ENCODE measurements at places on chromosomes 6 and 20.

- DNase-seq, result no peak
Measured at GRCh38 chr6:104506429-104506828, 353.3 kb downstream of the HACE1 start.

DNA sequence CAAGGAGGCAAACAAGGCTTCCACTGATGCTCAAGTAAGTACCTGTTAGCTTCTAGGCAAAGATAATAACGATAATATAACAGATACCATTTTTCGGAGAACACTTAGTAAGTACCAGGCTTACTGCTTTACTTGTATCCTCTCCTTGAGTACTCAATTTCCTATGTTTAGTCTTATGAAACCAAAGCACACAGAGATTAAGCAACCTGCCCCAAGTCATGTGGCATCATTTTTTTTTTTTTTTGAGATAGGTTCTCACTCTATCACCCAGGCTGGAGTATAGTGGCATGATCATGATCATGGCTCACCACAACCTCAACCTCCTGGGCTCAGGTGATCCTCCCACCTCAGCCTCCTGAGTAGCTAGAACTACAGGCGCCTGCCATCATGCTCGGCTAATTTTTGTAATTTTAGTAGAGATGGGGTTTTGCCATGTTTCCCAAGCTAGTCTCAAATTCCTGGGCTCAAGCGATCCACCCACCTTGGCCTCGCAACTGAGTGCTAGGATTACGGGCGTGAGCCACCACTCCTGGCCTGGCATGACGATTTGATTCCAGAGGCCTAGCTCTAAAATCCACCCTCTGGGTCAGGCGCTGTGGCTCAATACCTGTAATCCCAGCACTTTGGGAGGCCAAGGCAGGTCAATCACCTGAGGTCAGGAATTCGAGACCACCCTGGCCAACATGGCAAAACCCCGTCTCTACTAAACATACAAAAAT is 14.0 kb downstream of the SPAG4 start:
- peak; percentile 31 for DNase-seq

DNA sequence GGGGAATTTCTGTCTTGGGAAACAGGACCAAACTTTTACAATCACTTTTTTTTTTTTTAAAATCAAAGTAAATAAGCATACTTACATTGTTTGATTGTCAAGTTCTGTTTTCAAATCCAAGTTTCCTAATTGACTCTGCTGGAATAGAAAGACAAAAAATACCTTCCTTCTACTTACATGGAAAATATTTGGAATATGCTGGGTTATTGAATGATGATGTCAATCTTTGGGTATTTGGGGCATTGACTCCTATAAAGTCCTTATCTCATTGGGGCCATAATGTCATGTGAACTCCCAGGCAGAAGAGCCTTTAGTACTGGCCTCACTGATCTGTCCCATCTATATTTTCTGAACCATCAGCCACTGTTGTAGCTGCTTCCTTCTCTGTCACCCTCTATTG is 122.6 kb upstream of the NOX3 start:
- no peak for DNase-seq

GRCh38 chr6:27251606-27252251 is 4.2 kb downstream of the PRSS16 start:
- DNase-seq, result peak; percentile 84

DNA sequence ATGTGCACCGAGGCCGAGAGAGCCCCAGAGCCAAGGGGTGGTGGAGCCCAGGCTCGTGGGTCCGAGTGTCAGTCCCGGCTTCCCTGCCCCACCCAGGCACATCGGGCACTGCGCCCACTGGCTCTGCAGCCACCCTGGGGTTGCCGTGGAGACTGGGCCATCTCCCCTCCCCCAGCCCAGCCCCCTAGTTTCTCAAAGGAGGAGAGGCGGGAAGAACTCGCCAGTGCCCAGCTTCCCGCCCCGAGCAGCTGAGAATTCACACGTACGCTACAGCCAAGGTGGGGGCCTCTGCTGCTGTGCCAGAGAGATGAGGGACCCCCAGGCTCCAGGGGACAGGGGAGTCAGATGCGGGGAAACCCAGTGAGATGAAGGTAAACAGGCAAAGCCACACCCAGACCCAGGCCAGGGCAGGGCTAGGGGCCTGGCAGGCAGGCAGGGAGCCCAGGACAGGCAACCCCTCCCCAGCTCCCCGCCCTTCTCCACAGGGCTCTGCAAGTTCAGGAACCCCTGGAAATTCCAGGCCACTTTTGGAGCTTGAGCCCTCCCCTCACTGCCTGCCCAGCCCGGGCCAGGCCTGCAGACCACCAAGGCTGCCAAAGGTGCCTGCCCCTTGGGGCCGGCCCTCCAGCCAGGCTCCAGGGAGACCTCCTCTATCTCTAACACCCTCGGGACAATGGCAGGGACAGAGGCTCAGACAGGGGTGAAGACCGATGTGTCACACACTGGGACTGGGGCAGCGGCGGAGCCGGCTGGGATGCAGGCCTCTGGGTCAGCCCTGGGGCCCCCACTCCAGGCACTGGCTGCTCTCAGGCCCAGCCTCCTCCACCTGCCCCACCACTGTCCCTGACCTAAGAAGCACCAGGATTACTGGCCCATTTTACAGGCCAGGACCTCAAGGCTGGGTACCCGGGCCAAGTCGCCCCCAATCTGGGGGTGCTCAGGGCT is 6.0 kb downstream of the LAMA5 start:
- no peak for DNase-seq

- DNase-seq, result no peak
Measured at GRCh38 chr20:4083098-4083865, 67.9 kb upstream of the RNF24 start.

GRCh38 chr20:40427026-40427425 is 262.0 kb downstream of the MAFB start:
- no peak for DNase-seq

DNA sequence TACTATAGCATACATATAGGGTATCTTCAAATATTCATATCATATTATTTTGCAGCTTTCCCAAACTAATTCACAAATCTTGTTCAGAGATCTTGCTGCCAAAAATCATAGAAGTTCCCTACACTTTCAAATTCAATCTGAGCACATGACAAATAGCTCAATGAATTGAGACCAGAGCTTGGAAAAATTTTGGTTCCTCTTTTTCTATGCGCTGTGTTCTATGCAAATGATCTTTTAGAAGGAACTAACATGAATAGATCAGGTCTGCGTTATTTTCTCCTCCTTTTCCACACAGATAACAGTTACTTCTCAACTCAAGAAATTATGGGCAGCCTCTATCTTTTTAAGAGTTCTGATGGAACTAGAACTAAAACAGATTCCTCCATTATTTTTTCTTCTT is 316.3 kb downstream of the ARHGAP18 start:
- DNase-seq, result no peak

DNA sequence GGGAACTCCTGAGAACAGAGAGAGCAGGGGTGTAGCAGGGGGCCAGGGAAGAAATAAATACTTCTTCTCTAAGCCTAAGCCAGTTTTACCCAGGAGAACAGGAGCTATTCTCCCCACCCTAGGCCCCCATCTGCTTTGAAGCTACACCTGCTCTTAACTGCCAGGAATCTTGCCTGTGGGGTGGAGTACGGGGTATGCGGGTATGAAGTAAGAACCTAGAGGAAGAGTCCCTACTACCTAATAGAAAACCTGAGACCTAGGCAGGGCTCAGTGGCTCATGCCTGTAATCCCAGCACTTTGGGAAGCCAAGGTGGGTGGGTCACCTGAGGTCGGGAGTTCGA is 1.5 kb downstream of the SLC29A1 start:
- DNase-seq, result no peak

DNA sequence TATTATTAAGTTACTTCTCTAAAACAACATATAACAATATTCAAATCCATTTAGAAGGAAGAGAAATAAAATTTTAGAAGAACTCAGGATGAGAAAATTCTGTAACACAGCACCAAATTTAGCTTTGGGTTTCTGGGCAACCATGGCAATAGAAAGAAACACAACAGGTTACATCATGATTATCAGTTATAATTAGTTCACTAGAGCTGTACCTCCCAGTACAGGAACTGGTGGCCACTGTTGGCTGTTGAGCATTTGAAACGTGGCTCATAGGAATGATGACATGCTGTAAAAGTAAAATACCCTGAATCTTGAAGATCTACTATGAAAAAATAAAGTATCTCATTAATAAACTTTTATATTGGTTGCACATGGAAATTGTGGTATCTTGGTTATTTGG is 23.7 kb upstream of the MAP3K4 start:
- DNase-seq, result no peak

DNA sequence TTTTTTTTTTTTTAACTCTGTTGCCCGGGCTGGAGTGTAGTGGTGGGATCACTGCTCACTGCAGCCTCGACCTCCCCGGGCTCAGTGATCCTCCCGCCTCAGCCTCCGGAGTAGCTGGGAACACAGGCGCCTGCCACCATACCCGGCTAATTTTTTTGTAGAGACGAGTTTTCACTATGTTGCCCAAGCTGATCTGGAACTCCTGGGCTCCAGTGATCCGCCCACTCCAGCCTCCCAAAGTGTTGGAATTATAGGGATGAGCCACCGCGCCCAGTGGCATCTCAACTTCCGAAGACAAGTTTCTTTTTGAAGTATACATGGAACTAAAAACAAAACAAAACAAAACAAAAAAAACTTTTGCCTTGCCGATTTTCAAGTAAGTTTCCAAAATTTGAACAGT is 66.6 kb upstream of the ZNF184 start:
- no peak for DNase-seq

DNA sequence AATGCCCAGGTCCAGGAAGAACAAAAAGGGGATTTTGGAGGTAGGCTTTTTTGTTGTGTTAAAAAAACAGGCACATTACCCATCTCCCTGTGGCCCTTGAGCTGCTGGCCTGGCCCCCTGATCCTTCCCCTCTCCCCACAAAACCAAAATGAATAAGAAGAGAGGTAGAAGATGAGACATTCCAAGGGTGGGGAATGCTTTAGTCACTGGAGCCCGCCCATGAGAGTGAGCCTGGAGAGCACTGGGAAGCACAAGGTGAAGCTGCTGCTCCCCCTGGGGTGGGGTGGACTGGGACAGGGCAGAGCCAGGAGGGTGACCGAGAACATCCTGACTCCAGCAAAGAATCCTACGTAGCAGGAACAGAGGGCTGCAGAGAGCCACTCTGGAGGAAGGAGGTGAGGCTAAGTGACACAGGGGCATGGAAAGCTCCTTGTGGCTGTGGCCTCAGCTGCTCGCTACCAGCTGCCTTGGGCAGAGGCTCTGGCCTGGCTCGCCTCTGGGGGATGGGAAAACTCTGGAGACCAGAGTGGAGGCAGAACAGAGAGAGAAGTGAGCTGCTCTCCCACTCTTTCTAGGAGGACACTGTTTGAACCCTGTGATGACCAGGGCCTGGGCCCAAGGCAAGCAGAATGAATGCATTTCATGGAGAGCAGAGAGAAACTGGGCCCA is 48.3 kb downstream of the AKAP7 start:
- DNase-seq, result no peak

- DNase-seq, result no peak
Measured at GRCh38 chr20:5361176-5361575, 44.4 kb upstream of the PROKR2 start.

DNA sequence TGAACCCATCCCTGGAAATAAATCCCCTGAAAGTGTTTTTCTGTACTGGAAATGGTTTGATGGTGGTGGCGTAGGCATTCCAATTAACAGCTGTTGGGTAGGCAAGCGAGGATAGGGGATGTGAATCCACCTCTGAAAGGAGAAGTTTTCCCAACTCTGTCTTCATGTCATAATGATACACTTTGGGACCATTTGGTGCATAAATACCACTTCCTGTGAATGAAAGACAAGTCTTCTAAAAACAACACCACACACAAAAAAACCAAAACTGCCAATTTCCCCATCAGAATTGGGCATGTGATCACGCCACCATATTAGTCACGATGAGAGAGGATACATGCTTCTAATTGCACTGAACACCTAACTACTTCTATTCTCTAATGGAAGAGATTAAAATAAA is 6.4 kb downstream of the VNN2 start:
- DNase-seq, result peak; percentile 60

GRCh38 chr6:52868240-52868639 is 27.6 kb upstream of the GSTA5 start:
- DNase-seq, result no peak

DNA sequence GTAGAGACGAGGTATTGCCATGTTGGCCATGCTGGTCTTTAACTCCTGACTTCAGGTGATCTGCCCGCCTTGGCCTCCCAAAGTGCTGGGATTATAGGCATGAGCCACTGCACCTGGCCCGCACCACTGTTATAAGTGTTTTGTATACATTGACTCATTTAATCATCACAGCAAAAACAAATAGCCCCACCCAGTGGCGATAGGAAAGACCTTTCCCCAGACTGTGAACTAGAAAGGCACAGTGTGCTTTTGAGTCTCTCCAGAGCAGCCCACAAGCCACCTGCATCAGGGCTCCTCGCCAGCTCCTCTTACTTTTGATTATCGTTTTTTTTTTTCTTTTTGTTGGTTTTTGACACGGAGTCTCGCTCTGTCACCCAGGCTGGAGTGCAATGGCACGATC is 27.9 kb upstream of the ZFP64 start:
- no peak for DNase-seq

- no peak for DNase-seq
Measured at GRCh38 chr20:21571841-21572690, 58.2 kb upstream of the NKX2-2 start.

GRCh38 chr6:129191235-129191634 is 308.3 kb downstream of the LAMA2 start:
- no peak for DNase-seq

DNA sequence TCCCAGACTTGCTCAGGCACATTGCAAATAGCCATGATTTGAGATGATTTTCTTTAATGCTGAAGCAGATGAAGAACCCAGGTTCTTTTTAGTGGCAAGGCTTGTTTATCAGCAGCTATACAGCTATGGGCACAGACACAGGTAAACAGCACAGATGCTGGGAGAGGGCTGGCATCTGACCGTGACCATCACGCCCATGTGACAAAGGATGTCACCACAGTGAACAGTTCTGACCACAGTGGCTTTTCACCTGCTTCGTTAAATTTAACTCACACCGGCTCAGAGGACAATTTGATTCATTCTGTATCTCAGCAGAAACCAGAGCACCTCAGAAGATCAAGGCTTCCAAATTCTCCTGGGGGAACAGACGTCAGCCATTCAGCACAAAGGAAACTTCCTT is 142.6 kb downstream of the CDH26 start:
- peak; percentile 42 for DNase-seq

DNA sequence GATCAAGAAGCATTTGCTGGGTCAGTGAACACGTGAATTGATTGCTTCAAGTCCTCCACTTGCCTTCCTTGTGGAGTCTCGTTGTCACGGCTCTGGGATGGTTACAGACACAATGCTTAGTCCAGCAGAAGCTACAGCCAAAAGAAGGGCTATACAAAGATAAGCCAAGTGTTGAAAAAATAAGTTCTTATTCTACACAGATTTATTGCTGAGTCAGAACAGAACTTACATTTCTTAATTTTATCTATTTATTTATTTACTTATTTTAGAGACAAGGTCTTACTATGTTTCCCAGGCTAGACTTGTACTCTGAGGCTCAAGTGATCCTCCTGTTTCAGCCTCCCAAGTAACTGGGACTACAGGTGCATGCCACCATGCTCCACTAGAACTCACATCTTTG is 199.0 kb downstream of the MYLK4 start:
- DNase-seq, result no peak

All from activated CD8-positive, alpha-beta memory T cell treated with anti-CD3 and anti-CD28 coated beads, Interleukin-2, amount 10 ng/mL, durations not matched to agents 7 days and 5 days (primary cell).